ENCODE measurements at places on chromosomes 5 and 9.
A peak's percentile ranks its signal among the peaks of the same experiment; 100 is the strongest.

DNA sequence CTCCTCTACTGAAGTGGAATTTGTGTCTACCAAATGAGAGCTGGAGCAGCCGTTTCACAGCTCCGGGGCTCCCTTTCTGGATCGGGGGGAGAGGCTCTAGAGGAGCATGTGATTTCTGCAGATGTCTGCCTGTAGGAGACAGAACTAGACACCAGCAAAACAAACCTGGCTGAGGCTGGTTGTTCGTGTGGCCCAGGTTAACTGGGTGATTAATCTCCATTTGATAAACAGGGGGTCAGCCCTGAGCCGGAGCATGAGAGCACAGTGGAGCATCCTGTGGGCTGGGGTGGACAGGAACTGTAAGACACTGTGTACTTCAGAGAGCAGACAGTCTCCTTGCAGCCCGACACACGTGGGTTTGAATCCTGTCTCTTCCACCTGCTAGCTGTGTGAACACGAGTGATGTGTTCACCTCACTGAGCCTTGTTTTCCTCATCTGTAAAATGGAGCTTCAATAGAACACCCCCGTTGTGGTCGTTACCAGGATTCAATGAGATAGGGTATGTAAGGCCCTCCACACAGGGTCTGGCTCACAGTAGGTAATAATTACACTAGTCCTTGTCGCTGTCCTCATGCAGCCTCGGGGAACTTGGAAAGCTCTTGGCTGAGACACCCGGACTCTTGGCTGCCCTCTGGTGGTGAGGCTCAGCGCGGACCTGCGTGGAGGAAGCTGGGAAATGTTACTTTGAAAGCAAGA is 12.9 kb downstream of the CXCL14 start:
- peak; percentile 76 for DNase-seq

- DNase-seq = no peak
Observed at GRCh38 chr5:39447968-39448367, 23.2 kb upstream of the DAB2 start.

GRCh38 chr5:153350175-153350883 is 140.1 kb upstream of the GRIA1 start:
- no peak for DNase-seq

GRCh38 chr5:63700241-63700640 is 262.0 kb downstream of the HTR1A start:
- no peak for DNase-seq

- no peak for DNase-seq
Observed at GRCh38 chr9:124894741-124895170, 32.8 kb downstream of the ARPC5L start.

All from tibial nerve (tissue), 4 donors.